Endothelial cell (in vitro differentiated cells): ENCODE measurements at places on chromosomes 3 and 15. TPM values are rescaled to one million over a fixed set of nuclear protein-coding genes. Genes with fewer than 3 reads are reported as not detected.

Gene SNTN
- not detected for total RNA-seq

Gene LRRC31
- total RNA-seq = 0.23 TPM

Gene OR5K2
- not detected for total RNA-seq

Gene UBP1
- total RNA-seq = 83.3 TPM
